ENCODE measurements at places on chromosomes 3 and 15.
A peak's percentile ranks its signal among the peaks of the same experiment; 100 is the strongest.

GRCh38 chr3:13505147-13506130 lies 25.3 kb downstream of the HDAC11 start:
- DNase-seq, result no peak

DNA sequence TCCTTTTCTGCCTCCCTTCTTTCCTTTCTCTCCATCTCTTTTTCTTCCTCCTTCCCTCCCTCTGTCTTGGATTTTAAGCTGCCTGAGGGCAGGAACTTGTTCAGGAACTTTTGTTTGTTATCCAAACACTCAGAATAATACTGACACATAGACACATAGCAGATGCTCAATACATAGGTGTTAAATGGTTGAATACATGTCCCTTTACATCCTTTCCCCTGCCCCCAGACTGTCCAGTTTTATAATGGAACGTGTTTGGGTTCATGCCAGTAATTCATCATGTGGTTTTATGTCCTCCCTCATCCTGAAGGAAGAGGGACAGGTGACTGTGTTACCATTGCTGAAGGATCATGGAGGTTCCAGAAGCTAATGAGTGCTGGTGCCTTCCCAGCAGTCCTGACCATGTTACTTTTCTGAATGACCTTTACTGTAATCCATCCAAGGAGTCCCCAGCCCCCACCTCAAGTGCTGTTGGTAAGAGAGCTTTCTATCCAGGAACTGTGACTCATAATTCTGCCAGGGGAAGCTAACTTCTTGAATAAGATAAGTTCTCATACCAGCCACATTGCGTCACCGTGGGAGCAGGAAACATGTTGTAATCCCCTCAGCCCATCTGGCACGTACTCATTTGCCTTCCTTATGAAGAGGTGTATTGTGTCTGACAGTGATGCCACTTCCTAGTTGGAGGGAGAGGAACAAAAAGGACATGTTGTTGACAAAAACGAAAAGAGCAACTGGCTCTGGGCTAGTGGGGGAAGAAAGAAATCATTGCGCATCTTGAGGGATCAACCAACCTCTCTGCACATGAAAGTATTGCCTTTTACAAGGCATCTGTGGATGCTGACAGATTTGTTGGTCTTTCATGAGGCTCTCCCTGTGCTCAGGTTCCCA lies 52.4 kb downstream of the IL1RAP start:
- peak; percentile 78 for DNase-seq

DNA sequence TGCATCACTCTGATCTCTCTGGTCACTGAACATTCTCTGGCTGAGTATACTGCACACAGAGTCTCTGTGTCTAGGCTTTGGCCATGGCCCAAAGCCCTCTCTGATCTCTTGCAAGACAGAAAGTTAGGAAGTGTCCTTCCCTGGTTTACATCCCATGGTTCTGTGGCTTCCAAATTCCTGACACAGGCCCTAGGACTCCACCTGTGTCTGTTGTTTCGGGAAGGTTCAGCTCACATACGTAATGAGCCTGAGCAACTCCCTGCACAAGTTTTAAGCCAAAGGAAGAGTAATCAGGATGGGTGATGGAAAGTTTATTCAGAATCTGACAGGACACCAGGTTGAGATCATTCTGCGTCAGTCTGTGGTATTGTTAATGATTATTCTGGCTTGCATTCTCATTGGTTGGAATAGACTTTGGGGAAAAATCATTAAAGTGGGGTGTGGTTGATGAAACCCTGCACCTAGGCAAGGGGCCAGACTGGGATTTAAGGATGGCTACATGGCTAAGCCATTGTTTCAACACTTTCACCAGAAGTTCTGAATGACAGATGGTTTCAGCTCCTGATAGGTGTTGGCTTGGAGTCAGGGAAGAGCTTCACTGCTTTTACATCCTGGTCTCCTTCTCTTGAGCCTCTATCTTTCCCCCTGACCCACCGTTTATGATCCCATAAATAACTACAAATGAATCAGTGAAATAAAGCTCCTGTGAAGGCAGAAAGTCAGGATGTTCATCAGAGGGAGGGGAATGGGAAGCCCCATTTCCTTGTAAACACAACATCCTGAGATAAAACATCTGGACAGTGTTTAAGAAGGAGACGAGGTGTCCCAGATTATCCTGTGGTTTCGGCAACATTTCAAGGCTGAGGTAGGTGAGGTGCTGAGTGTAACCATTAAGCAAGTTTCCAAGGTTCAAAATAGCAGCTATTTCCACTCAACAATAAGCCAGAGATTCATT lies 14.1 kb downstream of the LCMT2 start:
- no peak for DNase-seq

- DNase-seq, result no peak
Observed at GRCh38 chr3:33868309-33868708, 69.9 kb downstream of the PDCD6IP start.

- DNase-seq, result no peak
Observed at GRCh38 chr15:83113881-83114674, 6.6 kb downstream of the TM6SF1 start.

GRCh38 chr3:116046350-116046749 lies 398.9 kb downstream of the LSAMP start:
- no peak for DNase-seq

DNA sequence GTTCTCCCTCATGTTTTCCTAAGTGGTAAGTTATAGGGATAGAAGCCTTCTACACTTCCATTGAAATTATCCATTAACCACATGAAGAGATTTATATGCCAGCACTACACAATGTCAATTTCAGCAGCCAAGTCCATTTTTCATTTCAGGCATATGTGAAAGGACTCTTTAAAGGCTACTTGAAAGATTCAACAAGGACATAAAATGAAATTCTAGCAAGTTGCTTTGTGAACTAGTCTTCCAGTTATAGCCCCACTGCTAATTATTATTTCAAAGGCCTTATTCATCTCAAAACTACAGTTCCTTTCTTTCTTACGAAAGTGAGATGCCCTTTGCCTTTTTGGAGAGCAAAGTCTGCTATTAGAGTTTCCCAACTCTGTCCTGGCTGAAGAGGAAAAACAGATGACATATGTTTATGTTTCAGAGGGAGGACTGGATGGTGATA lies 66.0 kb upstream of the SLC2A2 start:
- DNase-seq, result no peak

DNA sequence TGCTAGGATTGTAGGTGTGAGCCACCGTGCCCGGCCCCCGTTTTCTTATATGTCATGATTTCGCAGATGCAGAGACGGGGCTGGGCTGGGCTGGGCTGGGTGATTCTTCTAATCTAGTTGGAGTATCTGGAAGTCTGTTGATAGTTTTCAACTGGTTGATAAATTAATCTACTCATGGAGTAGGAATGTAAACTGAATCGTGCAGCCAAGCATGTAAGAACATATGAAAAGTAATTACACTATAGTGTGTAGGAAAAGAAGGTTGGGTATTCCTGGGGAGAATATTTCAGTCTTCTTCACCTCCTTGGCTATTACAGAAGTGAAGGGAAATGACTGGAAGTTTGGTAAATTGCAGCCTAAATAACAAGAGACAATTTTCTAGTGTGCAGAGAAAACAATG lies 82.6 kb upstream of the MAGI1 start:
- DNase-seq, result no peak

DNA sequence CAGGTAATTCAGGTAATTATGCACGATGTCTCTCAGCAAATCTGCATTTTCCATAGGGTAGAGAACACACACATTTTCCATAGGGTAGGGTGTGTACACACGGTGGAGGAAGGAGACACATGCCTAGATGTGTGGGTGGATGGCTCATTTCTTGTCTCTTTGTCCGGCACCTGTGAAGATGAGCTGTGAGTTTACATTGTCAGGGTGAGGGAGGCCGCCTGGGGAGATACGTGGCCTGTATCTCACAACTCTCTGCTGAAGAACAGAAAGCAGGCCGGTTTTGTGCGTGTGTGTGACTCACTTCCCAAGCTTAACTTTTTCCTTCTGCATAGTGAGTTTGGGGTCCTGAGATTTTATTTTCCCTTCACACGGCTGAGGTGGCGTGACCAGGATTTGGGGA lies 60.3 kb downstream of the SLC6A6 start:
- no peak for DNase-seq

DNA sequence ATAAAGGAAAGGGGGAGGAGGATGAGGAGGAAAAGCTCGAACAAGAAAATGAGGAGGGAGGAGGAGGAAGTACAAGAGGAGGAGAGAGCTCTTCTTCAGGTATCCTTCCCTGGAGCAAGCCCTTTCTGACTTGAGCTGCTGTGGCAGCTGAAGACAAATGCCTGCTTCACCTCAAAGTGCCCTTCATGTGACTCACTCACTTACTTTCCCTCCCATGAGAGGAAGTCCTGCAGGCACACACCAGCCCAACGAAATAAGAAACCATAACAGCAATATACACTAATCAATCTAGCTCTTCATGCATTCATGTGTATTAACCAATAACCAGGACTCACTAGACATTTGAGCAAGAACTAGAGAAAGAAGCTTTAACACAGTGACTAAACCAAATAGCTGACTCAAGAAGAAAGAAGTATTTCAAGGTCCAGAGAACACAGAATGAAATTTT lies 251.9 kb downstream of the IGSF11 start:
- no peak for DNase-seq

DNA sequence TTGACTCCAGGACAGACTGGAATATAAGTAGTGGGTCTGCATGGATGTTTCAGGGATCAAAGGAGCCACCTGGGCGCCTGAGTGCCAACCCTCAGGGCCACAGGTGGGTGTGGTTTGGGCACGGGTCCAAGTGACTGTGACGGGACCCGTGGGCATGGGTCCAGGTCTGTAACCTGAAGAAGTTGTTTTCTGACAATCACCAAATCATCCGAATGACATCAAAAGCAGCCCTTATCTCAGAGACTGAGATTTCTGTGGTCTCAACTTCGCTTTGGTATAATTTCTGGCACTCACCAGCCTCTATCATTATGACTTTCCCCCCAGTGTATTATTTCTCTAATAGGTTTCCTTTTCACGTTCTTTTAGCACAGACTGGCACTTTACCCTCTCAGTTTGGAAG lies 24.4 kb downstream of the RLBP1 start:
- DNase-seq, result peak; percentile 22

GRCh38 chr3:56683122-56683817 lies at the start of gene TASOR:
Gene TASOR, minus strand, starts transcription at chr3:56683265. Its CDS starts 259 bp downstream, at chr3:56683006.
- peak; percentile 92 for DNase-seq

GRCh38 chr15:78810362-78811123 lies 721 bp downstream of the ADAMTS7 start:
- DNase-seq, result no peak

- no peak for DNase-seq
Observed at GRCh38 chr3:56629451-56629850, 53.6 kb downstream of the TASOR start.

DNA sequence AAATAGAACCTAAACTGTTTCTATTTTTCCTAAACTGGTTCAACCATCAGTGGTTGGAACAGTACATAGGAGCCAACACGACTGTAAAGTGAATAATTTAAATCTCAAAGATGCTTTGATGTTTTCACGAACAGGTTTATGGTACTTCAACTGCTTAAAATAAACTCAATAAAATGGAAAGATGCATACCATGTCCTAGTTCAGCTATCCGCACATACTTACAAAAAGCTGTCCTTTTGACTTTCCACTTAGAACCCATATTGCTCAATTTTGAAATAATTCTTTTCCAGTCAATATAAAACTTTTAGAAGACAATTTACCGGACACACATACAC lies 902 bp downstream of the CMTM6 start:
- DNase-seq, result no peak

DNA sequence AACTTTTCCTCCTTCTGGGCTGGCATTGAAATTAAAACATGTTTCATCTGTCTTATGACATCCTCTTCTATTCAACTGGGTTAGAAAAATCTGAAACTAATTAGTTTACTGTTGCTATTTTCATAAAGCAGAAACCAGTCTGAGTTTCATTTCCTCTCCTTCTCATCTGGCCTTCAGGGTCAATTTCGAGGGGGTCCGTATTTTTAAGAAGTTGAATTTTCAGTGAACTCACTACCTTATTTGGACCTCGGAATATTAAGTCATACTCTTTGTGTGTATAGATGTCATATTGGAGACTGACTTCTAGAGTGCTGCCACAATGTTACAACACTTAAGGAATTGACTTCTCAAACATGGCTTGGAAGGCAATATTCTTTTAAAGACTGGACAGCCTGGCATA lies 485.9 kb downstream of the SQOR start:
- no peak for DNase-seq

GRCh38 chr15:94099574-94099960 lies 131.8 kb upstream of the MCTP2 start:
- no peak for DNase-seq

GRCh38 chr3:79368403-79368802 lies 399.4 kb downstream of the ROBO1 start:
- DNase-seq, result no peak

DNA sequence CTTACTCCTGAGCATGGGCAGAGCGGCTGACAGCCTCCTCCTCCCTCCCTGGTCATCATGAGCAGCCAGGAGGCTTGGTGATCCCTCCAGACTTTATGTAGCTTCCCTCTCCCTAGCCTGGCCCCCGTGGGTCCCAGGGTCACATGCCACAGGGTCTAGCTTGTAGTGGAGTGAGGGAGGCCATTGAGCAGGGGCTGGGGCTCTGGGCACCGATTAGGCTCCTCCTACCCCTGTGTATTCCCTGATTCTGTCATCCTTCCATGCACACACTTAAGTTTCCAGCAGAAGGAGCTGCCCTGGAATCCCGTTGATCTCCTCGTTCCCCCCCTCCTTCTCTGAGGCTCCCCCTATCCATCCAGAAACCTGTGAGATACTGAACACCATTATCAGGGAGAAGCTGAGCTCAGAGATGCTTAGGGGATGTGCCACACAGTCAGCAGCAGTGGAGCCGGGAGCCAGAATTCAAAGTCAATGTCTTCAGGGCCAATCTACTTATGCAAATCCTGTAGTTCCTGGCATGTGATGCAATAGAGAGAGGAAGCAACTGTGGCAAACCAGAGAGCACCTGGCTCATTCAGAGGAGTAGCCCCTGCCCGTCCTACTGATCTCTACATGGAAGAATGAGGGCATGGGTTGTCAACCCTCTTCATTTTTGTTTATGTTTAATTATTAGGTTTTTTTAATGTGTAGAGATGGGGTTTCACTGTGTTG lies 17.2 kb downstream of the CCDC33 start:
- no peak for DNase-seq

- no peak for DNase-seq
Observed at GRCh38 chr3:195918176-195918575, 9.8 kb upstream of the TNK2 start.

DNA sequence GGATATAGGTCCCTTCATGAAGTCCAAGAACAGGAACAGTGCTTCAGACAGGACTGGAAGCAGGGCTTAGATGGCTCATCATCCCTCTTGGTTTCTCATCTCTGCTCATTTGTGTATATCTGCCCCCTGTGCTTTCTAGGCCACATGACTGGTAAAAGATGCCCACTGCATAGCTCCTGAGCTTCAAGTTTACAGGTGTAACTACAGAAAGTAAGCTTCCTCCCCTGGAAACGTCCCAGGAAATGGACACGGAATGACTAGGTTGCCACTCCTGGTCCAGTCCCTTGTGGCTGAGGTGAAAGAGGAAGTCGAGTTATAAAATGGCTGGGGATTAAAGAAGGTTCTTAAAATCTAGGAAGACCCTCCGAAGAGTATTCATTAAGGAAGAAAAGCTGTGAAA lies 32.5 kb downstream of the MYO5A start:
- DNase-seq, result no peak

DNA sequence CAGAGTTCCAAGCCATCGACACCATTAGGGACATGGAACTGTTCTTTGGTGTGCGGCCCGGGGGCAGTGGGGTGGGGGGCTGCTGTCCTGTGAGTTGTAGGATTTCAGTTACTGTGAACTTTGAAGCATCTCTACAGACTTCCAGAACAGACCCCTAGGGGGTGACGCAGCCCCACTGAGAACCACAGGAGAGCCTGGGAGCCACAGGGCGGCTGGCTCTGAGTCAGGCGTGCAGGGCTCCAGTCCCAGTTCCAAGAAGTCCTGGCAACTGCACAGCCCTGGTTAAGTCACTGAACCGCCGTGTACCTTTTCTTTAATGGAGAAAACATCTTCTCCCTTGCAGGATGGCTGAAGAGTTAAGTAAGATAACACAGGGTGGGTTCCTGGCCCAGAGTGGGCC lies 23.5 kb upstream of the LRTM1 start:
- DNase-seq, result peak; percentile 2

Measured in erythroblast (primary cell).